ENCODE measurements at places on chromosomes 7 and 10.

DNA sequence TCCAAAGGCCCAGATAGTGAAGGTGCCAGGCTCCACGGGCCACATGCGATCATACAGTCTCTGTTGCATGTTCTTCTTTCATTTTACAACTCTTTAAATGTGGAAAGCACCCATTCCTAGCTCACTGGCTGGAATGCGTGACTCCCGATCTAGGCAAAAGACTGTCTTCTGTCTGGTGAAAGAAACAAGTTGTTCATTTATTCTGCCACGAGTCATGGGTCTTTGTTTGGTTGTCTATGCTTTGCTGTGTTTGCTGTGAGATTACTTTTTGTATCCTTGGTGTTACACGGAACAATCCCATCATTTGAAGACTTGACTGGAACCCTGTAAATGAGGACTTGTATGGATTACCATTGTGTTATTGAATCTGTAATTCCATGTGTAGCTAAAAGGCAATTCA, 41.9 kb downstream of the NPVF start:
- no peak for DNase-seq

DNA sequence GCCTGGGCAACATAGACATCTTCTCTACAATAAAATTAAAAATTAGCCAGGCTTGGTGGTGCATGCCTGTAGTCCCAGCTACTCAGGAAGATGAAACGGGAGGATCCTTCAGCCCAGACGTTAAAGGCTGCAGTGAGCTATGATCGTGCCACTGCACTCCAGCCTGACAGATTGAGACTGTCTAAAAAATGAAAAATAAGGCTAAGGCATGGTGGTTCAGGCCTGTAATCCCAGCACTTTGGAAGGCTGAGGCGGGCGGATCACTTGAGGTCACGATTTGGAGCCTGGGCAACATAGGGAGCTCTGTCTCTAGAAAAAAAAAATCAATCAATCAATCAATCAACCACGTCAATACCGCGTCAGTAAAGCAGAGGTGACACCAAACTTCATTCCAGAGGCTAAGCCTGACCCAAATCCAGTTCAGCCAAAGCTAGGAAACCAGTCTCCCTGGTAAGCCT, 31.1 kb downstream of the MRPS24 start:
- no peak for DNase-seq

- DNase-seq, result no peak
Measured at GRCh38 chr7:34760271-34760670, 102.3 kb downstream of the NPSR1 start.

DNA sequence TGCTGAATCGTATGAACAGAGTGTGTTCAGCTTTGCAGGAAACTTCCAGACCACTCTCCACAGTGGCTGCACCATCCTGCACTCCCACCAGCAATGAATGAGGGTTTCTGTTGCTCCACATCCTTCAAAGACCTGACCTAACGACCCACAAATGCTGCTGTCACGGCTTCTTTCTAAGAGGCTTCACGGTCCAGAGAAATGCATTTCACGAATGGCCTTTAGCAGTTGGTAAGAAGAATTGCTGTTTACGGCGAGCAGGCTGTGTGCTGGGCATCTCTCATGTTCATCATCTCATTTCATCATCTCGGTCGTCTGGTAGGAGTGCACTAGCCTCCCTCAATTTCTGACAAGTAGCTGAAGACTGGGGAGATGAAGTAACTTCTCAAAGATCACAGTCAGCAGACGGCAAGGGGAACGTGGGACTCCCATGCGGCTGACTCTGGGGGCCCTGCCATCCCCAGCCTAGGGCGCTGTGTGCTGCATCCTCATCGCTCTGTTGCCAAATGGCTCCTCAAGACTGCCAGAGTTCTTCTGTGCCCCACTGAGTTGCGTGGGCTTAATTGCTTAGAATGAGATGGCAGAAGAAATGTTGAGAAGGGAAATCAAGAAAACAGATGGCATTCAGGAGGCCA, 72.9 kb downstream of the ADARB2 start:
- no peak for DNase-seq

- no peak for DNase-seq
Measured at GRCh38 chr10:67659497-67659896, 36.5 kb downstream of the CTNNA3 start.

DNA sequence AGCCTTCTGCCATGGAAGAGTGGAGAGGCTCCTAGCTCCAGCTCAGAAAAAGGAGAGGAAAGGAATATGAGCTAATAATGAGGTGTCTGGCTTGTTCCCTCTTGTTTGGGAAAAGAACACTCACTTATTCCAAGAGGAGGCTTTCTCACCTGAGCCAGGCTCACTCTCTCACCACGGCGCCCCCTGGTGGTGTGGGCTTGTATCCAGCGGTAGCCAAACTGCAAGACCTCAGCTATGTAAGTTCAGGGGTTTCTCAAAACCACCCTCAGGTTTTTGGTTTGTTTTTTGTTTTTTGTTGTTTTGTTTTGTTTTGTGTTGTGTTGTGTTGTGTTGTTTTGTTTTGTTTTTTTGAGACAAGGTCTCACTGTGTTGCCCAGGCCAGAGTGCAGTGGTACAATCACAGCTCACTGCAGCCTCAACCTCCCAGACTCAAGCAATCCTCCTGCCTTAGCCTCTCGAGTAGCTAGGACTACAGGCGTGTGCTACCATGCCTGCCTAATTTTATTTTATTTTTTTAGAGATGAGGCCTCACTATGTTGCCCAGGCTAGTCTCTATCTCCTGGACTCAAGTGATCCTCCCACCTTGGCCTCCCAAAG, 124.0 kb downstream of the TMEM130 start:
- peak; percentile 50 for DNase-seq

DNA sequence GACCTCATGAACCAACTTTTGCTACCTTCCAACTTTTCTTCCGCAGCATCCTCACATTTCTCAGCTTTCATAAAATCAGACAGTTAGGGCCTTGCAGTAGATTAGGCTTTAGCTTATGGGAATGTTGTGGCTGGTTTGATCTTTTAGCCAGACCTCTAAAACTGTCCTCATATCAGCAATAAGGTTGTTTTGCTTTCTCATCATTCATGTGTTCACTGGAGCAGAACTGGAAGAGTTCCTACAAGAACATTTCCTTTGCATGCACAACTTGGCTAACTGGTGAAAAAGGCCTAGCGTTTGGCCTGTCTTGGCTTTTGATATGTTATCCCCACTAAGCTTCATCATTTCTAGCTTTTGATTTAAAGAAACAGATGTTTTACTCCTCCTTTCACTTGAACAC, 130.0 kb upstream of the LRRTM3 start:
- no peak for DNase-seq

DNA sequence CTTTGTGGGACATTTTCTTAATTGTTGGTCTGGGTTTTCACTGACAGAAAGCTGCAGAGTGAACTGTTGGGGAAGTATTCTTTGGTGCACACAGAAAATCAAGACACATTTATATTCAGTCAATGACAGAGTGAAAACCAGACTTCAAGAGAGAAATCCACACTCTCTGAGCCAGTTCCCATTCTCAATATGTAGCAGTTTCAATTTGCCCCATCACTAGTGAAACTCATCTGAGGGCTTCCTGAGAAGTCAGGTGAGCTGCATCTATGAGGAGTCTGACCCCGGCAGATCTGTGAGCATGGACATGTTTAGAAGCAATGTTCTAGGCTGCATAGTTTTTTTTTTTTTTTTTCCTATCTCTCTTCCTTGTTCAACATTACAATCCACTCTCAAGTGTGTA, 163.7 kb upstream of the AHR start:
- no peak for DNase-seq

DNA sequence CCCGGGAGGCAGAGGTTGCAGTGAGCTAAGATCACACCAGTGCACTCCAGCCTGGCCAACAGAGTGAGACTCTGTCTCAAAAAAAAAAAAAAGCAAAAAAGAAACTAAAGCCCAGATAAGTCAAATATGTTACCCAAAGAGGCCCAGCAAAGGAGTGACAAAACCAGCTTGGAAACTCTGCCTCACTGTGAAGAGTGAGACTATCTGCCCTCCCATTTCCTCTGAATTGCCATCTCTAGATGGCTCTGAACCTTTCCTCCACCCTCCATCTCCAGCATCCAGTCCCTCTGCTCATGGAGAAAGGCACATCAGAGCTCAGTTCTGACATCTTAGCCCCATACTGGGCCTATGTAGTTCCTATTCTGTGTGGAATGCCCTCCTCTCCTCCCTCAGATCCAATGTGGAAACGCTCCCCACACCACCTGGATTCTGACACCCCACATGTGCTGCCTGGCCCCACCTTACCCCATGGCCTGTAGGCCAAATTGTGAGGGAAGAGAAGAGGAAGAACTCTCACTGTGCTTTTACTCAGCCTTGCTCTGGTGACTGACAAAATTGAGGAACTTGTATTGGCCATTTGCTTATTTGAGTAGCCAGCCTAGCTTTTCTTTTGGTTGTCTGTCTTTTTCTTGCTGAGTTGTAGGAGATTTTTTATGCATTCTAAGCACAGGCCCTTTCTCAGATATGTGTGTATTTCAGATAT, 18.0 kb upstream of the NUDCD3 start:
- peak; percentile 74 for DNase-seq

GRCh38 chr10:75565286-75566251, 134.1 kb downstream of the LRMDA start:
- DNase-seq, result no peak

- peak; percentile 59 for DNase-seq
Measured at GRCh38 chr10:5284311-5285057, 80.3 kb upstream of the UCN3 start.

DNA sequence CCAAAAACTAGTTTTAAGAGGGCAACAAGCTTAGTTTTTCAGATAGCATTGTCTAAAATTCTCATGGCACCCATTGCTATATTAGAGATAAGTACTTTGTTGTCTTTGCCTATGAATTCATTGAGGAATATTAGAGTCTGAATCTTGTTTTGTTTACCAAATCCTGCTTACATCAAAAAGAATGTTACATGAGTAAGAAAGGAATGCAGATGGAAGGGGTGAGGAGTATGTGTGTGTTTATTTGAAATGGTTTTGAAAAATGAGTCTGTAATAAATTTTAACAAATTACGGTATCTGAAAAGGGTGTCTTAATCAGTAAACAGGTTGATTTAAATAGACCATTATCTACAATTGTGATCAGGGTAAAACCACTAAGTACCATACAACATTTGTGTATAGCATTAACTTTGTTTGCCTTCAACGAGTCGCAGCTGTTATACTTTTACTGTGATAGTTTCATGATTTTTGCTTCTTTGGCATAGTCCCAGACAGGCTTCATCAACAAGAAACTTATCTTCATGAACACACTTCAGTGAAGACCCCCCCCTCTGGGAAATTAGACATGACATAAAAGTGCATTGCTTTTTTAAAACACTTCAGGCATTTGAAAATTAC, 1183.9 kb upstream of the C7orf33 start:
- no peak for DNase-seq

GRCh38 chr7:103715376-103716120, 269.5 kb upstream of the SLC26A5 start:
- no peak for DNase-seq

GRCh38 chr7:100865938-100866728, 1.1 kb upstream of the TRIP6 start:
- DNase-seq, result no peak

GRCh38 chr10:110686949-110687348, 42.8 kb downstream of the RBM20 start:
- DNase-seq, result no peak

- no peak for DNase-seq
Measured at GRCh38 chr10:61763778-61764177, 101.0 kb downstream of the CABCOCO1 start.

DNA sequence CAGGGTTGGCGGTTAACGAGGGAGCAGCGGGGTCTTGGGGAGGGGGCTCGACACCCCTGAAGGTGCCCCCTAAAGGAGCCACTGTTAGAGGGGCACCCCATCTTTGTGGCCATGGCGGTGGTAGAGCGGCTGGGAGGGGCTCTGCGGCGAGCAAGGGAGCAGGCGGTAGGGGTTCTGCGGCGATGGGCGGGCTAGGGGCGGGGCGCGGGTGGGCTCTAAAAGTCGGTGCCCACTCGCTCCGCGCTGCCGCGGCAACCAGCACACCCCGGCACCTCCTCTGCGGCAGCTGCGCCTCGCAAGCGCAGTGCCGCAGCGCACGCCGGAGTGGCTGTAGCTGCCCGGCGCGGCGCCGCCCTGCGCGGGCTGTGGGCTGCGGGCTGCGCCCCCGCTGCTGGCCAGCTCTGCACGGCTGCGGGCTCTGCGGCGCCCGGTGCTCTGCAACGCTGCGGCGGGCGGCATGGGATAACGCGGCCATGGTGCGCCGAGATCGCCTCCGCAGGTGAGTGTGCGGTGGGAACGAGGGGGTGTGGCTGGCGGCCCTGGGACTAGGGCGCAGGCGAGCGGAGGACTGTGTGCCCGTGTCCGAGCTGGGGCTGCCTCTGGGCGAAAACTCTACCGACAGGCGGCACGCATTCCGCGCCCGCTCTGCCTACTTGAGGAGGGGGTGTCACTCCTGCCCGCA, at the start of gene MEST:
Gene MEST (plus strand): TSS at position 245 of the 682 bp plus-strand sequence. CDS start 229 bp downstream, at position 474.
- DNase-seq, result no peak

DNA sequence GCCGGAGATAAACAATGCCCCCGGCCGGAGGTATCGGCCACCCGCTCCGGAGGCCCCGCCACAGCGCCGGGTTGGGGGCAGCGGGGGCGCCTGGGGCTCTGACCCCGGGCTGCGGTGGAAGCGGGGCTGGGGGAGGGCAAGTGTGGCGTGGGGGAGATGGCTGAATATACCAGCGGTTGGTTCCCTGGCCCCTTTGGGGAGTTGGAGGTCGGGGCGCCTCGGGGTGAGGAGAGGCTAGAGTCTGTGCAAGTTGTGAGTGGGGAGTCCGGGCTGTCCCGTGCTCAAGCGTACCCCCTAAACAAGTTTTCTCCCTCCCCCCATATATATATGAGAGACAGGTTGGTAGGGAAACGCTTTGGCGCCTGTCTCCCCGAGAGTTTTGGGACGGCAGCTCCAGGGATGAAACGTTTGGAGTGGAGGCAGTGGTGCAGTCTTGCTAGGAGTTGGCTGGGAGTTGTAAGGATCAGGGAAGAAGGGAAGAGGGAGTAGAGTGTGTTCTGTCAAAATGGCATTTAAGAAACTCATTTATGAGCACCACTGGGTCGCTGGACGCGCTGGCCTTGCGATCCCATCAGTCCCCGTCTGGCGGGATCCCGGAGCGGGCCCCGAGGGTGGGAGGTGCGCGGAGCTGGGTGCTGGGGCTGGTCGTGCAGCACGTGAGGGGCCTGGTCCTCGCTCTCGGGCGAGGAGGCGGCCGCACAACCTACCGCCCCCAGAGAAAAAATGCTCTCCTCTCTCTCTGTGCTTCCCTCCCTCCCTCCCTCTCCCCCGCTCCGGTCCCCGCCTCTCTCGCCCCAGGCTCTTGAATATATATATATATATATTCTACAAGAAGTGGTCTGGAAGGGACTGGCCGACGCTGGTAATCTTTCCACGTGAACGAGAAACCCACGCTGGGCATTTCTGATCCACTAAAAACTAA, 1.1 kb downstream of the TET1 start:
- DNase-seq, result peak; percentile 67

- DNase-seq, result no peak
Measured at GRCh38 chr10:132206377-132206745, 19.6 kb downstream of the DPYSL4 start.

- no peak for DNase-seq
Measured at GRCh38 chr7:157923903-157924630, 587.3 kb downstream of the DNAJB6 start.

DNA sequence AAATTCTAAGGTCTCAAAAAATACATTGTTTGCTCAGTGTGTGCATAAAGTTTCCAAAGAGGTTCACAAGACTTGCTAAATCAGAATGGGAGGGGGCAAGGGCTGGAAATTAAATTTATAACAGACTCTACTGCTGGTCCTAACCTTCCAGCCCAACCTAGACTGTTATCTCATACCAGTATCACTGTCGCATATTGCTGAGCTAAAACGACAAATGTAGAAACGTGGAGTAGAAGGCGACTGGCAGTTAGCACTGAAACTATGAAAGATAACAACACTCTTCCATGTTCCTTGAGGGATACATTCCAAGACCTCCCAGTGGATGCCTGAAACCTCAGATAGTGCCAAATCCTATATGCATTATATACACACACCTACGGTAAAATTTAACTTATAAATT, 514.3 kb downstream of the KCNMA1 start:
- no peak for DNase-seq
